ENCODE measurements at places on chromosomes 3 and 15.

DNA sequence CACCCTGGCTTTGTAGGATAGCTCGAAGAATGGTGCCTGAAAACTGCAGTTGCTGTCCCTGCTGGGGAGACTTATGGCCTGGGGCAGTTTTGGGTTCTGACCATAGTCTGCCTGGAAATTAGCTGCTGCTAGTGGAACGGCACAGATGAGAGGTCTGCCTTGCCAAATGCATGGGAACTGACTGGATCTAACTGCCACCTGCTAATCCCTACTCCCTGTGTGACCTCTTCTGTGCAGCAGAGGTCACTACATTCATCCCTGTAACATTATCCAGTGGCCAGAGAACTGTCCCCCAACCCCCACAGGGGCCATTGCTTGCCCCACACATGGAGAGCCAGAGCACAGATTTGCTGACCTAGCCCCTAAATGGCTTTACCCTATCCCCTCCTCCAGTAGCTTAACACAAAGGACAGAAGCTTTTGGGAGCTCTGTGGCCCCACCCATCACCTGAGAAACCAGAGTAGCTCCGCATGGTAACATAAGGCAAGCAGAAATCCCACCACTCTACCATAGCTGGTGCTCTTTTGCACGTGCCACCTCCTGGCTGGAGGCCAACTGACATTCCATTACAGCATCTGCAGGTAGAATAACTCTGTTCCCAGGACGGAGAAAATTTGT is 840.0 kb downstream of the EPHA3 start:
- DNase-seq, result no peak

GRCh38 chr15:67564968-67565345 is 22.5 kb downstream of the MAP2K5 start:
- no peak for DNase-seq

DNA sequence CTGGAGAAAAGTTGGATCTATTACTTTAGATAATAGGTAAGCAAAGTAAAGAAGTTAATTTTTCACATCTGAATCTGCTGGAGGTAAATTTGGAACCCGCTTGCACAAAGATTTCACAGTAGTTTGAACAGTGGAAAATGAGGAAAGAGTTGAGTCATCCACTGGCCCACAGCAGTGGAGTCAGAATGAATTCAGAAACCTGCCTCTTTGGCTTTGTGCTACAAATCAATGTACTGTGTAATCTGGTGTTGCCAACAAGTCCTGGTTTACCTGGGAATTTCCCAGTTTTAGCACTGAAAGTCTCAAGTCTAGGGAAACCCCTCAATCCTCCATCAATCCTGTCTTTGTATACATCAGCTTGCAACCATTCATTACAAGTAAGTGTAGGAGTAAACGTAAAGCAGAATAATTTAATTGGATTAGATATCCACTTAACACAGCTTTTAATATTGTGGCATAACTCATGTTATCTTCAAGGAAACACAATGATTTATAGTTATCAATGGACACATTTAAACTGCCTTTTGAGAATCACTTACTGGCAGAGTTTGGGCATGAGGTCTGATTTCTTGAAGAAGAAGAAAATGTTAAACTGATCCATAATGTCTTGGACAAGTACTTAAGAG is 100.6 kb downstream of the DCLK3 start:
- DNase-seq, result no peak

- DNase-seq, result no peak
These were observed 26.8 kb downstream of the ARIH2 start for GRCh38 chr3:48945432-48945831.

DNA sequence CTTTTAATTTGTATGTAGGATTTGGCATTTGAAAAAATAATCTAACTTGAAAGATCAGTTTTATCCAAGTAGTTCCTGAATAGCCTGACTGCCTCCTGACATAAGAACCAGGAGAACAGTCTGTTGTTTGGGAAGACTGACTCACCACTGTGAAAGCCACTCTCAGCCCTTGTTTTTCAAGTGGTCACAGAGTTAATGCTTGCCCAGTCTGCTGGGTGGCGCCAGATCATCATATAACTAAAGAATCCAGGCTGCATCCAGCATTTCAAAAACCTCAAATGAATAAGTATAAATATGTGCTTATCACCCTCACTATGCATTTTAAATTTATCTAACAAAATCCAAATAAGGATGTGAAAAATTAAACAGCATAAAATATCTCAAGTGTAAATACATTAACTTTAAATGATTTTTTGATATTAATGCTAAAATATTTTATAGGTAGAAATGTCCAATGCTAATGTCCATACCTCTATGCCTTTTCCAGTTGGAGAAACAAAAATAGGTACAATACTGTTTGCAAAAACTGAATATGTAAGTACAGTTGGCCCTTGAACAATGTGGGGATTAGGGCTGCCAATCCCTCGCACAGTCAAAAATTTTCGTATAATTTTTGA is 26.9 kb upstream of the ZBBX start:
- no peak for DNase-seq

DNA sequence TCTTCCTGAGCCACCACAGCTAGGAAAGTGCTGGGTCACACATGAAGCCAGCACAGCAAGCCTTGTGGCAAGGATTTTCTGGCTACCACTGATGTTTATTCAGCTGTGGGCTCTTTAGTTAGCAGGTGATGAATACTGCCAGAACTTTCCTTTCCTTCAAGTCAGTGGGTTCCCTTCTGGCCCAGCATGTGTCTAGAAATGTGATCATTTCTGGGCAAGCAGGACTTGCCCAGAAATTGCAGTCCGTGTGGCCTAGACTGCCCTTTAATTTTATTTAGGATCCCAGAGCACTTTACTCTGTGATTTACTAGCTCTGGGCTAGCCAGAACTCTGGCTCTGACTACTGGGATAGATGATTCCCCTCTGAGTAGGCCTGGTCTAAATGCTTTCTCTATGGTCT is 397.5 kb downstream of the ZIC4 start:
- no peak for DNase-seq

DNA sequence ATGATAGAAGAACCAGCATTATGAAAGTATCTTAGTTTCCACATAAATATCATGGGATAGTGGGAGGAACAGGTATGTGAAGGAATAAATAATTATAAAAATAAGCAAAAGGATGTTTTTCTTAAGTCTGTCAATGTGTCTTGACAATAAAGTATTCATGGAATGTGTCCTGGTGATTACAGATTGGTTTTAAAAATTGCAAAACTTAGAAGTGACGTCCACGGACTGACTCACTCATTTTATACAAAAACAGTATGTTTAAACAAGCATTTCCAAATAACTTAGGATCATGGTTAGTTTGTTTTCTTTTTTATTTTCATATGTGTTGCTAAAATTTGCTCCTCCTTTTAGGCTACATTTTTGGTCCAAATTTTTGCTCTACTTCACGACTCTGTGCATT is 687.0 kb upstream of the NECTIN3 start:
- DNase-seq, result no peak

Measured in activated T-cell treated with anti-CD3 and anti-CD28 coated beads, Interleukin-2, amount 50 U/mL, for 1 hour (primary cell).